ENCODE measurements at places on chromosomes 6 and 20. TPM values are rescaled to one million over a fixed set of nuclear protein-coding genes. Genes with fewer than 3 reads are reported as not detected.

Gene RUNX2
- 5.1 TPM for total RNA-seq

Gene CST1
- total RNA-seq: not detected

Gene C6orf132
- 40.2 TPM for total RNA-seq

Gene USP49
- total RNA-seq: 16.8 TPM

Gene NR2E1
- not detected for total RNA-seq

Gene ATP9A
- 36.7 TPM for total RNA-seq

Gene TLDC2
- total RNA-seq: 4.8 TPM

Gene PGM3
- total RNA-seq: 16.9 TPM

Gene GHRH
- not detected for total RNA-seq

Gene HELZ2
- total RNA-seq: 27.4 TPM

Gene ZGPAT
- total RNA-seq: 49.5 TPM

Gene GGTLC1
- total RNA-seq: not detected

Gene BMP6
- total RNA-seq: 6.2 TPM

Gene ZBTB12
- total RNA-seq: 1.3 TPM

Gene GABRR1
- not detected for total RNA-seq

Gene TMEM74B
- total RNA-seq: not detected

Gene NTSR1
- total RNA-seq: 15.9 TPM

Gene CTAGE9
- not detected for total RNA-seq

Gene PCIF1
- total RNA-seq: 32.5 TPM

Gene LY6G5B
- 17.1 TPM for total RNA-seq

Measured in stomach (tissue), 19 donors.